ENCODE measurements at places on chromosomes 2 and 18.

DNA sequence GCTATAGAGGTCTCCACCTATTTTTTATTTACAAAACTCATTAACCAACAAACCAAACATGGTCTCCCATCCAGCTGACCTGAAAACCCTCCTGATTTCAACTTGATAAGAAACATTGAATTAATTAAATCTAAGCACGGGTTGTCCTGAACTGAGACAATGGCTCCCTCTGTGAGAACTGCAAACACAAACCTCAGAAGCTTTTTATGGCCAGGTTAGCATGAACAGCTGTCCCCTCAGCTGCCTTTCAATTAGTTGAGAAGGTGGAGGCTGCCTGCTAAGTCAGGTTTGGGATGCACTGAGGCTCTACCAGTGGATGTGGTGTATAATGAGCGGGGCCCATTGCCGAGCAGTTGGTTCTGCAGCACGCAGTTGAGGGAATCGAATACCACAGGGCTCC lies 258.5 kb upstream of the DDX18 start:
- peak; percentile 52 for DNase-seq

DNA sequence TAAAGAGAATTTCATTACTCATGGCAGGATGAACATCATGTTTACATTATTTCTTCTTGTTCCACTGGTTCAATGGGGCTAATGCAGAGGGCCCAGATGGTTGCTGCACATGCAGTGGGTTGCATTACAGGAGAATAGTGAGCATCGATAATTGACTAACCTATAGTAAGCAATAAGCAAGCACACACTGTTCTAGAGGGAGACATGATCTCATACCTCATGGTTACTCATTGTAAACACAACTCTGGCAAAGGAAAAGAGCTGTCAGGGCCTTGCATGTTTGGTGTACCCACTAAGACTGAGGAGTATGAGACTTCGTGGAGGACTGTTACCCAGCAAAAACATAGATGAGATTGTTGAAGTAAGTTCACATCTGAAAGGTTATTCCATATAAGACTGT lies 885.6 kb upstream of the VRK2 start:
- DNase-seq = no peak

- no peak for DNase-seq
These were observed 202.7 kb downstream of the CYP26B1 start for GRCh38 chr2:71944806-71945602.

GRCh38 chr2:186543561-186544131 lies 46.2 kb upstream of the ITGAV start:
- DNase-seq = no peak

DNA sequence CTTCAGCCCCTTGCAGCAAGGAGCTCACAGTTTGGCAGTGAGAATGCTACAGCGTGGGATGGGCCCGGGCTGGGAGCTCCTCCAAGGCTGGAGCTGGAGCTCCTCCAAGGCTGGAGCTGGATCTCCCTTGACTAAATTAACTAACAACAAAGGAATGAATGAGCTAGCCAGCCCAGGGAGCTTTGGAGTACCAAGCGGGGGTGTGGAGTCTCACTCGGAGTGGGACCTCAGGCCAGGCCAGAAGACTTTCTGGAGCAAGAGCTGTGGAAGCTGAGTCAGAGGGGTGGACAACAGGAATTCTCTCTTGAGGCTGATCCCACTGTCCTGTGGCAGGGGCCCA lies 244.7 kb upstream of the HS6ST1 start:
- DNase-seq = no peak

DNA sequence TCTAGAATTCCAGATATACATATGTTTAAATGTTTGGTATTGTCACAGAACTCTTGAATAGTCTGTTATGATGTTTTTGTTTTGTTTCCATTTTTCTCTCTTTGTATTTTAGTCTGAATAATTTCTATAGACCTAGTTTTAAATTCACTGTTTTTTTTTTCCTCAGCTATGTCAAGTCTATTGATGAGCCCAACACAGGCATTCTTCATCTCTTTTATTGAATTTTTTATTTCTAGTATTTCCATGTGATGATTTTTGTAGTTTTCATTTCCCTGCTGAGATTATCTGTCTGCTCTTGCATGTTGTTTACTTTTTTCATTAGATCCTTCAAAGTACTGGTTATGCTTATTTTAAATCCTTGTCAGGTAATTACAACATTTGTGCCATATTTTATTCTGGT lies 254.7 kb downstream of the C1D start:
- DNase-seq = no peak

DNA sequence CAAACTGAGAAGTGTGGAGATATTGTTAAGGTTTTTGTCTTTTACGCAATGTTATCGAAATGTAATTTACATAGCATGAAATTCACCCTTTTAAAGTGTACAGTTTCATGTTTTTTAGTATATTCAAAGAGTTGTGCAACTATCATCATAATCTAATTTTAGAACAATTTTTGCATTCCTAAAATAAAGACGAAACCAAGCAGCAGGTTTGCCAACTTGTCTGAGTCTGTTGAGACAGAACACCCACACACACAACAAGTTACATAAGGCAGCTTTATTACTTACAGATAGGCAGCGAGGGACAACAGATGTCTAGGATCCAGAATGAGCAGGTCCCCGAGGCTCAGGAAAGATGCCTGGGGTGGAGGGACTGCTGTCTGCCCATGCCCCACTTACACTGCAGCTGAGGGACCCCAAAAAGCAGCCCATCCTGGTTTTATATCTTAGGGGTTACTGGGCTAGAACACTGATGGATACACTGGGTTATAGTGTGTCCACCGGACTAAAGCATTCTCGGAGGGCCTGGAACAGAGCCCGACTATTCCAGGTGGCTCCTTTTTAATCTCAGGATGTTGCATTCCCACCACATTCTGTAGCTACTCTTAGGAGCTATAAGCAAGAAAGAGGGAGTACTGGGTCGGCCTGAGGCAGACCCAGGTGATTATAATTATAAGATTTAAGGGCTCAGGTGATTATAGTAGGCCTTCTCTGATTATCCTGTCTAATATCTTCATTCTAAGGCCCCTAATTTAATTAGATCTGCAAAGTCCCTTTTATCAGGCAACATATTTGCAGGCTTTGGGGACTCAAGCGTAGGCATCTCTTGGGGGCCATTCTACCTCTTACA lies 150.2 kb upstream of the DOK6 start:
- peak; percentile 71 for DNase-seq

GRCh38 chr2:128404709-128405466 lies 86.2 kb upstream of the HS6ST1 start:
- DNase-seq = no peak

All from NCI-H1105 treated with DMSO at 0.1 percent for 48 hours (cell line).